Caudate nucleus (tissue), 63 donors: ENCODE measurements at places on chromosomes 6 and 20.

DNA sequence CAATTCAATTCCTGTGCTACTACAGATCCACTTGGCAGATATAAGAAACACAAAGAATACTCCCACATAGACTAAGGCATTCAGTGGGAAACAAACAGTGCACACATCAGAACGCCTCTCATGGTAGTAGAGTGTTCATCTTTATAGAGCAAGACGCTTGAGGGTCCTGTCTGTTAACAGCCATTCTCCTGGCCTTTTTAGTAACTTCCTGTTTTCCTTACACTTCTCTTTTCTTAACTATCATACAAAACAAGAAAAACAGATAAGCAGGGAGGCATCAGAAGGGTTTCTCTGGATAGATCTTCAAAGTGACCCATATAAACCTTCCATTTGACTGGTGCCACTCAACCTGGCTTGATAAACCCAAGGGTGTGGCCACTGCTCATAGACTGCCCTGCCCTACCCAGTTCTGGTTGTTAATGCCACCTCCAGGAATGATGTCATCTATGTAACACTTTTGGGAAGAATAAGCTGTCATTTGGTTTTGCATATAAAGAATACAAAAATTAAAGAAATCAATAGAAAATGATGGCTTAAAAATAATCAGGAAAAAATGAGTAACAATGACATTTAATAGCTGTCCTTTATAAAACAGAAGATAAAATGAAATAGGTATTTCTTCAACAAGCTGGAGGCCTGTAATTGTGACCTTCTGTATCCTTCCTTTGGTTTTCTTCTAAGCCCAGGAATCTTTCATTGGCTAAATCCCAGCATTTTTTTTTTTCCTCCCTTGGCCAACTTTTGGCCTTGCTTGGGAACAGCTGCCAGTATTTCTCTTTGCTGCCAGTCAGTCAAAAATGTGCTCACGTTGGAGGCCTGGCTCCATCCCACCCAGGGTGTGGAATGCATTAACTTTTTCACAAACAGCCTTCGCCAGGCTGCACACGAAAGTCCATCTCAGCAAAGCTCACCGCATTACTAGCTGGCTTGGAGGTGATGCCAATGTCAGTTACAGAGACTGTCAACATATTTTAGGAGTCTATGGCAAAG lies 103.5 kb downstream of the GJA10 start:
- DNase-seq, result no peak

DNA sequence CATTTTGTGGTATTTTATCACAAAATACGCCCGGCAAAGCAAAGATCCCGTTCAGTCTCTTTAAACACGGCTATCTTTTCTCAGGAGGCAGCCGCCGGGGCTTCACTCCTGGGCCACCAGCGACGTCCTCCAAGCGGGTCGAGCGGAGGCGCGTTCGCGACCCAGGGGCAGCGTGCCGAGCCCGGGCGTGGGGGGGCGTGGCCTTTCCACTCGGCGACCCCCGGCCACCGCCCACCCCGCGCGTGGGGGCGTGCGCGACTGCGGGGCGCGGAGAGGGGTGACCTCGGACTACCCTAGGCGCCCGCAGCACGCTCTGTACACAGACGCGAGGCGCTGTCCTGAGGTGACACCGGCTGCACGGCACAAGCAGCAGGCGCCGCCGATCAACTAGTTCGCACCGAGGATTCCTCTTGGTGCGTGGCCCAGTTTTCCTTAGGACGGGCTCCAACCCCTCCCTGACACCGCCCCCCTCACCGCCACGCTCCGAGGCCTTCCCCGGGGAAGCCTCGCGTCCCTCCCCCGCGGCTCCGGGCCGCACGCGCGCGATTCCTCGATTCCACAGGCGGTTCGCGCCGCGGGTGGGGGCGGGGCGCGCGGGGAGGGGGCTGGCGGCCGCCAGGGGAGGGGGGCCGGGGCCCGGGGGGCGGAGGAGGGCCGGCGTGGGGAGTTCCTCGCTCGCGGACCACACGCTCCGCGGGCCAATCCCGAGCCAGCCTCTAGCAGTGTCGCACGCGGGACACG lies 1.1 kb upstream of the JARID2 start:
- DNase-seq, result peak; percentile 64

GRCh38 chr6:44627091-44627882 lies 239.8 kb downstream of the CDC5L start:
- no peak for DNase-seq

GRCh38 chr6:5121479-5121878 lies 36.3 kb downstream of the PPP1R3G start:
- no peak for DNase-seq

DNA sequence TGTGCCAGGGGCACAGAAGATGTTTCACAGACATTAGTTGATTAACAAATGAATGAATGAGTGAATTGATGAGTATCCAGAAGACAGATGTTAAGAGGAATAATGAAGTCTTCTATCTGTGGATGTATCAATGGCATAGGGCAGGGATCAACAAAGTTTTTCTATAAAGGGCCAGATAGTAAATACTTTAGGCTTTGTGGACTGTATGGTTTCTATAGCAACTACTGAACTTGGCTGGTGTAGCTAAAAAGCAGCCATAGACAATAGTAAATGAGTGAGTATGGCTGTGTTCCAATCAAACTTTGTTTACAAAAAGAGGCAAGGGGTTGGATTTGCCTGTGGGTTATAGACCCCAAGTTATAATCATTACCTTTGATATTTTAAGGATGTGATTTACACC lies 144.0 kb downstream of the PRL start:
- DNase-seq, result no peak

GRCh38 chr6:97668716-97669115 lies 385.7 kb upstream of the MMS22L start:
- no peak for DNase-seq

DNA sequence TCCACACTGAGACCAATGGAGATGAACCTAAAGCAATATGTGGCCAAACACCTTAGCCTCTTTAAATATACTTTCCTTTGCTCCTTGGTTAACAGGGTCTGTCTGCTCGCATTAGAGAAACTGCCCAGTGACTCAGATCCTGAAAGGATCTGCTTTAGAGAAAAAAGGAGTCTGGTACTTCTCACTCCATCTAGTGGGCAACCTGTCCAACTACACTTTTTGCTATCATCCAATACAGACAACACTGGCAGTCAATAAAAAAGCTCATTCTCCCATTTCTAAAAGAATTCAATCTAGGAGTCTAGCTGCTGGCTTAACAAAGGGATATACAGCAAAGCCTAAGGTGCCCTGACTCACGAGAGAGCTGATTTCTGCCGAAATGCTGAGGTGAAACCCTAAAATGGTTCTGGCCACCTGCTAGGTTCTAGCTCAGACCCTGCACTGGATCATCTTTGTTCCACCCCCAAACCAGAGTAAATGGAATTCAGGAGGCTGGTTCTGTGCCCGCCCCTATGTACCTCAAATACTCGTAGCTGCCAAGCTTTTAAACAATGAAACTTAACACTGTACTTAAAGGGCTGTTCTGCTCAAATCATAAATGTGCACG lies 11.5 kb downstream of the GNL1 start:
- DNase-seq, result no peak

- no peak for DNase-seq
These were observed 79.0 kb downstream of the ALDH8A1 start for GRCh38 chr6:134870677-134871498.
